ENCODE measurements at places on chromosomes 11 and 22. TPM values are rescaled to one million over a fixed set of nuclear protein-coding genes. Genes with fewer than 3 reads are reported as not detected.
A peak's percentile ranks its signal among the peaks of the same experiment; 100 is the strongest.

DNA sequence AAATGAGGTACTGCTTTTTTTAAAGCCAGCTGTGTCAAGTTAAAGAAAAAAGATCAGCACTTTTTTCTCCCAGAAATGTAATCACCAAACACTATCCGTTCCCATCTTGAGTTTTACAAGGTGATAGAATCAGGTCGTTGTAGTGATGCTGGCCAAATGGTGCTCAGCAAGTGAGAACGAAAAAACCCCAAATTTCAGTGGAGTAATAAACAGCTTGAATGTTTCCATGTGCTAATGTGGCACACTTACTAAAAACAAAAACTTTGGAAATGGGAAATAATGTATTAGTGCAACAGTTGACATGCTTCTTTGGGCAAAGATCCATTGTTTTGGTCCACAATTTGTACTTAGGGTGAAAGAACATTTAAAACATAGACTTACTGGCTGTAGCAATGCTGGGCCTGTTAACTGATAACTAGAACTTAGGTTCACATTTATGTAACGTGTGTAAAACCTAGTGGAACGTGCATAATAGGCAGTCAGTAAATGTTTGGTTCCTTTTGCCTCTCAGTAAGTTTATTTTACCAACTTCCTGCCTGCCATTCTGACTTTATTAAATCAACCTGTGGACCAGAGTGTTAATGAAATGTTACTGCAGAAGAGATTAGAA lies 15.4 kb upstream of the GDPD4 start:
- DNase-seq = no peak

- peak; percentile 75 for DNase-seq
Measured at GRCh38 chr22:20130731-20131596, 640 bp upstream of the ZDHHC8 start.

DNA sequence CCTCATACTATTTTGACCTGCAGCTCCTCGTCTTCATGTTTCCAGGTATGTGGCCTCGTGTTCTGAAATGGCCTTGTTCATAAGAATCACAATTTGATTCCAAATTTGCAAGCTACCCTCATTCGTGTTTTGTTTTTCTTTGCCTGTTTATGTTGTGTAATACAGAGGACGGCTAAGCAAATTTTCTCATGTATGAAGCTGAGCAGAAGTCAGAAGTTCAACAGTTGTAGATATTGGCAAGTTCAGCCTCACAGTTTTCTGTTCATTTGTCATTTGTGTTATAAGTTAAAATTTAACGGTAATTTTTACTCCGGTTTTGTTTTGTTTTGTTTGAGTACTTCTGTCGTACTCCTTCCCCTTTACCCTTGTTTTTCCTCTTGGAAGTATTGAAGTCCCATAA lies 15.4 kb upstream of the CHEK1 start:
- no peak for DNase-seq

- DNase-seq = no peak
Measured at GRCh38 chr11:110463153-110463552, 33.4 kb downstream of the FDX1 start.

DNA sequence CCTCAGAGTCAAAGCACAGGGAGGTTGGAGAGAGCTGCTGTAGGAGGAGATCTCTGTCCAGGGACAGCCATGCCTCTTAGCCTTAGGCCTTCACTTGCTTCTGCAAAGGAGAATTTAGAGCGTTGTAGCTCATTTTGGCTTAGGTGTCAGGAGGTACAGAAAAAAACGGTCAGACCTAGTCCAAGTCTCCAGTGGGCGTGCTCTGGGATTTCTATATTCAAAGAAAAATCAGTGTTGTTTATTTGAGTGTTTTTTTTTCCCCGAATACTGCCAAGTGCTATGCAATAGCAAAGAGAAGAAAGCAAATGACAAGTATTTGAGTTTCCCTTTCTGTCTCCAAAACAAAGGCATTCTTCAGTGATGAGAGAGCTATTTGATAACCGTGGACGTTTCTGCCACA lies 22.7 kb upstream of the OPCML start:
- DNase-seq = no peak

The NOX4 gene
- total RNA-seq = 1.6 TPM

The LRRC56 gene
- total RNA-seq = 3.4 TPM

DNA sequence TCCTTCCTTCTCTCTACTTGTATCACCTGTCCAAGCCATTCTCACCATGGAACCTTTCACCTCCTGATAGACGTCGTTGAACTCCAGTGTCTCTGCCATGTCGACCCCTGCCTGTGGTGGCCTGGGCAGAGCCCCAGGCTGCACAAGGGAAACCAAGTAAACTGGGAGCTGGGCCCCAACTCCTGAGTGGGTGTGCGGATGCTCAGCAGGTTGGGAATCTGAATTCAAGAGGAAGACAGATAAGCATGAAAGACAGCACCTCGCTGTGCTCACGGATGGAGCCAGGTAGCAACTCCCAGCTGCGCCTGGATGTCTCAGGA lies 709 bp downstream of the SSRP1 start:
- no peak for DNase-seq

The DRICH1 gene
- 2.3 TPM for total RNA-seq

GRCh38 chr11:74749127-74749964 lies 697 bp downstream of the RNF169 start:
- DNase-seq = peak; percentile 52

The INS gene
- total RNA-seq = not detected

The SCN3B gene
- total RNA-seq = 2.1 TPM

The CFL1 gene
- 887 TPM for total RNA-seq

DNA sequence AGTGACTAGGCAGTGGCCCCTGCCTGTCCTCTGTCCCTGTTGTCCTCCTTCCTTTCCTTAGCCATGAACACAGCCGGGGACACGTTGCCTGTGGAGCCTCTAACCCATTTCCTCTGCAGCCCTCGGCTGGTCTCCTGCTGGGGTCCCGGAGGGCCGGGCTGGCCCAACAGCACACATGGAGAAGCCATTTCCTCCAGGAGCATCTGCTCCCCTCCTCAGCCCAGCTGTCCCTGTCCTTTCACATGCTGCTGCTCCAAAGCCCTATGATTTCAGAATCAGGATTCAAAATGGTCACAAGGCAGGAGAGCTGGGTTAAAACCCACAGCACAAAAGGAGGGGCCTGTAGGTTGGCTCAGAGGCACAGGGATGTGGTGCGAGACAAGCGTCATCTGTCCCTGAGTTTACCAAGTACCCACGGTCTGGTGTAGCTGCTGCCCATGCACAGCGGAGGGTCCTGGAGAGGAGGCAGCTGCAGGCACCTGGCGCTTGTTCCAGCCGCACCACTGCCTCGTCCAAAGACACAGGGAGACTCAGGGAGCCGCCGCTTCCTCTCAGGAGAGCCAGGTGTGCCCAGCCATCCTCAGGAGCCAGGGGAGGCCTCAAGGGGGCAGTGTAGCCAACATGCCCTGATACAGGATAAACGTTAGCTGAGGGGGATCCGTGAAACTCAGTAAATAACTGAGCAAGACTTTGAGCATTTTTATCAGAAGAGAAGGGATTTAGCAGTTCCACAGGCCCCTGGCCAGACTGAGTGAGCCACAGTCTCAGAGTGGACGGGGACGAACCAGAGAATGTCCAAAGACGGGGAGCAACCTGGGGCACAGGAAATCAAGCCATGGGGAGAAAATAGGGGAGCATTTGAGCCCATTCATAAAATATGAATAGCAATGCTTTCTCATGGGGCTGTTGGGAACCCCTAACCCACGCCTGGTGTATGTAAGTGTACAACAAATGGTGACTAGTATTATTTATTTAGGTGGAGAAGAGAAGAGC lies 3.9 kb upstream of the VSIG10L2 start:
- DNase-seq = peak; percentile 48

GRCh38 chr11:120714438-120714837 lies 202.9 kb downstream of the GRIK4 start:
- no peak for DNase-seq

- DNase-seq = no peak
Measured at GRCh38 chr22:40819599-40820140, 524 bp upstream of the SLC25A17 start.

The ARHGAP42 gene
- 32.6 TPM for total RNA-seq

GRCh38 chr11:11171285-11171684 lies 181.8 kb downstream of the CSNK2A3 start:
- no peak for DNase-seq

DNA sequence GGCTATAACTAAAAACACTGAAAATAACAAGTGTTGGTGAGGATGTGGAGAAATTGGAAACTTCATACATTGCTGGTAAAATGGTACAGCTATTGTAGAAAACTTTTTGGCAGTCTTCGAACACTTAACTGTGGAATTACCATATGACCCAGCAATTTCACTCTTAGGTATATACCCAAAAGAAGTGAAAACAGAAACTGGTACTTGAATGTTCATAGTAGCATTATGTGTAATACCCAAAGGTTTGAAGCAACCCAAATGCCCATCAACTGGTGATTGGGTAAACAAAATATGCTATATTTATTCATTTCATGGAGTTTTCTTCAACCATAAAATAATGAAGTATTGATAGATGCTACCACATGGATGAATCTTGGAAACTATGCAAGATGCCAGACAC lies 40.8 kb upstream of the FTH1 start:
- no peak for DNase-seq

The SMC1B gene
- 0.21 TPM for total RNA-seq

DNA sequence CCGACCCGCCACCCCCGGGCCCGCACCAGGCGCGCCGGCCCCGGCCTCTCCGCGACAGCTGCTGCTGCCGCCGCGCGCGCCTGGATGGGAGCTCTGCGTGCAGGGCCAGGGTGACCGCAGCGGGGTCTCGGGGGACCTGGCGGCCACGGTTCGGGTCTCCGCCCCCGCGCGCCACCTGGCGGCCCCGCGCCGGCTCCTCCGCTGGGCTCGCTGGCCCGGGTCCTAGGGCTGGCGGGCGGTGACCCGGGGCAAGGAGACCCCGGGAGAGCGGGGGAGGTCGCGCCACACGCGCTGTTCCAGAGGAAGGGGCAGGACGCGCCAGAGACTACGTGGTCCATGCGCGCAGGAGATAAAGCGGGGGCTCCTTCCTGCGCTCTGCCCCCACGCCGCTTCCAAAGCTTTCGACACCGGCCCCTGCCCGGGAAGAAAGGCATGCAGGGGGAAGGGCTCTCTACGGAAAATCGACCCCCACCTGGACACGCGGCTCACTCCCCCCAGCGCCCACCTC lies 562 bp downstream of the SHANK2 start:
- no peak for DNase-seq

The GGT5 gene
- total RNA-seq = 58.2 TPM

The NOL12 gene
- 36.8 TPM for total RNA-seq

- no peak for DNase-seq
Measured at GRCh38 chr11:78224906-78225420, 36.2 kb downstream of the USP35 start.

GRCh38 chr11:67628710-67629385 lies 889 bp downstream of the NUDT8 start:
- peak; percentile 50 for DNase-seq

GRCh38 chr22:31647523-31648320 lies 14.3 kb downstream of the PISD start:
- DNase-seq = no peak

DNA sequence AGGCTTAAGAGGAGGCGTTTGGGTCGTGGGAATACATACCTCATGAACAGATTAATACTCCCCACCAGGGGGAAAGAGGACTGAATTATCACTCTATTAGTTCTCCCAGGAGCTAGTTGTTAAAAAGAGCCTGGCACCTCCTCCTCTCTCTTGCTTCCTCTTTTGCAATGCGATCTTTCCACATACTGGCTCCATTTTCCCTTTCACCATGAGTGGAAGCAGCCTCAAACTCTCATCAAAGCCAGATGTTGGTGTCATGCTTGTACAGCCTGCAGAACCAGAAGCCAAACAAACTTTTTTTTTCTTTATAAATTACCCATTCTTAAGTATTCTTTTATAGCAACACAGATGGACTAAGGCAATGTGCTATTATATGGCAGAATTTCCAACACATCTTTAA lies 258.5 kb downstream of the FAM76B start:
- no peak for DNase-seq

DNA sequence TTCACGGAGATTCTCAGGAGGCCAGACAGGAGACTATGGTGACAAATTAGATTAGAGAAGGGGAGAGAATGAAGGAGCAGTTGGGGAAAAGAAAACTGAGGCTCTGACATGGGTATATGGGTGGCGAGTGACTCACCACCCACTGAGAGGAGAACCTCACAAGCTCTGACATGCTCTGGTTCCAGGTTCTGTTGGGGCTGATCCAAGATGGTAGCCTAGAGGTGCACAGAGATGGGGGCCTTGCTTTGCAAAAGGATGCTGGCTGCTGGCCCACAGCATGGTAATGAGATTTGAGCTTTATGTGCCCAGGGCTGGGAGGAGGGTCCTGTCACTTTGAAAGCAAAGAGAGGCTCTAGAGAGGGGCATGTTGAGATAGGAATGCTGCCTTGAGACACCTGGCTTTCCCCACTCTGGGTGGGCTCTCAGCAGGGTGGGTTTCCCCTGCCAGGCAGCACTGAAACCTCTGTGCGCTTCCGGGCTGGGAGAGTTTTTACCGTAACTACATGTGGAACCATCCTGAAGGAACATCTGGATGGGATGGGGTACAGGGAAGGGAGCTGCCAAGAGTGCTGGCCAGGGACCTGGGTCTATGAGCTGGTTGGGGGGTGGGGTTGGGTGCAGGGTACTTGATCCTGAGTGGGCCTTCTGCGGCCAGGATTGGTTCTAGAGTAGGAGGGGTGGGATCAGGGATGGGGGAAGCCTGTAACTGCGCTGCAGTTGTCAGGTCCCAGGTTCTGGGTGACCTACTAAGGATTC lies 1.2 kb upstream of the GRK2 start:
- DNase-seq = peak; percentile 45

GRCh38 chr11:117970400-117971024 lies 15.7 kb upstream of the IL10RA start:
- DNase-seq = peak; percentile 56

The RBFOX2 gene
- total RNA-seq = 115 TPM

- no peak for DNase-seq
Measured at GRCh38 chr22:40076702-40077645, 82.2 kb downstream of the FAM83F start.

All from ureter (tissue), 1 donor.